ENCODE measurements at places on chromosomes 3 and 15. TPM values are rescaled to one million over a fixed set of nuclear protein-coding genes. Genes with fewer than 3 reads are reported as not detected.

PP2D1 gene
- not detected for total RNA-seq

CCR1 gene
- 18.9 TPM for total RNA-seq

A4GNT gene
- total RNA-seq, result not detected

PRTG gene
- 10.7 TPM for total RNA-seq

SLC51A gene
- not detected for total RNA-seq

NPAP1 gene
- 0.13 TPM for total RNA-seq

CYP1A2 gene
- total RNA-seq, result not detected

CYP19A1 gene
- total RNA-seq, result 7.1 TPM

GOLGA8G gene
- not detected for total RNA-seq

ANXA2 gene
- 1,593 TPM for total RNA-seq

SLC51B gene
- 2.7 TPM for total RNA-seq

PAQR5 gene
- total RNA-seq, result 15.7 TPM

CAMP gene
- 1.4 TPM for total RNA-seq

MBNL1 gene
- 226 TPM for total RNA-seq

HIGD2B gene
- 0.24 TPM for total RNA-seq

PDZRN3 gene
- total RNA-seq, result 33.5 TPM

NT5DC2 gene
- 83.1 TPM for total RNA-seq

TRPM1 gene
- not detected for total RNA-seq

SPATA12 gene
- 0.21 TPM for total RNA-seq

TAGLN3 gene
- total RNA-seq, result not detected

MST1R gene
- total RNA-seq, result 51.1 TPM

C2CD4A gene
- 0.44 TPM for total RNA-seq

DPPA4 gene
- total RNA-seq, result not detected

IL5RA gene
- 0.50 TPM for total RNA-seq

GFM1 gene
- total RNA-seq, result 49.4 TPM

GHSR gene
- not detected for total RNA-seq

RTP1 gene
- not detected for total RNA-seq

CNTN6 gene
- total RNA-seq, result 5.4 TPM

FBN1 gene
- total RNA-seq, result 144 TPM

SIDT1 gene
- total RNA-seq, result 4.7 TPM

C3orf85 gene
- not detected for total RNA-seq

TNFAIP8L3 gene
- total RNA-seq, result 3.7 TPM

GABRG3 gene
- total RNA-seq, result not detected

ADPRH gene
- 24.0 TPM for total RNA-seq

KLHDC8B gene
- total RNA-seq, result 31.2 TPM

MED12L gene
- total RNA-seq, result 0.82 TPM

CCDC39 gene
- not detected for total RNA-seq

IL17RB gene
- 5.5 TPM for total RNA-seq

DAZL gene
- total RNA-seq, result not detected

PLXNA1 gene
- 48.8 TPM for total RNA-seq

ZDHHC23 gene
- total RNA-seq, result 11.2 TPM

HCN4 gene
- total RNA-seq, result 0.09 TPM

GRAMD1C gene
- total RNA-seq, result 5.6 TPM

VEPH1 gene
- 86.8 TPM for total RNA-seq

PRSS50 gene
- total RNA-seq, result 0.26 TPM

EPHB1 gene
- 4.3 TPM for total RNA-seq

TNNC1 gene
- 117 TPM for total RNA-seq

SKOR1 gene
- 0.12 TPM for total RNA-seq

MME gene
- 24.3 TPM for total RNA-seq

ENTPD3 gene
- total RNA-seq, result 4.5 TPM

PLA2G4E gene
- total RNA-seq, result 0.12 TPM

GALK2 gene
- total RNA-seq, result 36.3 TPM
